NCI-H446 (cell line): ENCODE measurements at places on chromosomes 7 and 10.

DNA sequence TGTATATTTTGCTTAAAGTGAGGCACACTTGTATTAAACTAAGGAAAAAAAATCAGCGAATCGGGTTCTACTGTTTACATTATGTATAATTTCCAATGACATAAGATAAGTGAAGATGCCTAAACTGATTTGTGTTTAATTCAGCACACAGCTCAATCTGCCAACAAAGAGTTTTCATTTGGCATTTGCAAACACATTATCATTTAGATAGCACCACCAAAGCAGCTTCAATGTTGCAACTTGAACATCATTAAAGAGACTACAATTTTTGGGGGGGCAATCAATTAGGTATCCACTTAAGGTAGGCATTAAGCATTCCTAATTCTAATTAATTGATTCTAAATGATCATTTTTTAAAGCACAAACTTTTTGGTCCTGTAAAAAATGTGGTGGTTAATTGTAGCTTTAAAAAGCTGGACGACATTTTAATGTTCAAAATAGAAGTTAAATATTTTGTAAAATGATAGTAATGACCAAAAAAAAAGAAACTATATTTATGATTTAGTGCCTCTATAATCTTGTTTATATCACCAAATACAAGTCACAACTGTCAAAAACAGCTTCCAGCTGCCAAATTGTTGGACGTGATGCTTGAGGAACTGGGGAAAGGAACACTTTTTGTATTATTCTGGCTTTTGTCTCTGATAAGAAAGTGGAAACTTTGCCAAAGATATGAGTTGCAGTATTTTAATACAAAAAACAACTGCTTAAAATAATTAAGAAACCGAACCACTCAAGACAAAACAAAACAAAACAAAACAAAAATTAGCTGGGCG, 57.1 kb downstream of the CYCS start:
- DNase-seq, result no peak

DNA sequence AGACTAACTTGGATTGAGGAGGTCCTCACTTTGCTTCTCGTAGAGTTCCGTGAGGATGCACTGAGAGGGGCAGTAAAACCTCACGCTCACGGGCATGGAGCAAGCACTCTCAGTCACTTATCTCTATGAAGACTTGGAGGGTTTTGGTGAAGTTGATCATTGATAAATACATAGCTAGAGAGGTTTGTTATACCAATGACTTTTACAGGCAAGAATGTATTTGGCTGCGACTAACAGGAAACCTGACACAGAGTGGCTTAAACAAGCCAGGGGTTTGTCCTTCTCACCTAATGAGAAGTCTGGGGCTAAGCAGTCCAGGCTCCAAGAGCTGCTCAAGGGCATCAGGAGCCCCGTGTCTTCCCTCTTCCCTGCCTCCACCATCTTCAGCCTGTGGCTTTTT, 6.1 kb downstream of the BICC1 start:
- no peak for DNase-seq

DNA sequence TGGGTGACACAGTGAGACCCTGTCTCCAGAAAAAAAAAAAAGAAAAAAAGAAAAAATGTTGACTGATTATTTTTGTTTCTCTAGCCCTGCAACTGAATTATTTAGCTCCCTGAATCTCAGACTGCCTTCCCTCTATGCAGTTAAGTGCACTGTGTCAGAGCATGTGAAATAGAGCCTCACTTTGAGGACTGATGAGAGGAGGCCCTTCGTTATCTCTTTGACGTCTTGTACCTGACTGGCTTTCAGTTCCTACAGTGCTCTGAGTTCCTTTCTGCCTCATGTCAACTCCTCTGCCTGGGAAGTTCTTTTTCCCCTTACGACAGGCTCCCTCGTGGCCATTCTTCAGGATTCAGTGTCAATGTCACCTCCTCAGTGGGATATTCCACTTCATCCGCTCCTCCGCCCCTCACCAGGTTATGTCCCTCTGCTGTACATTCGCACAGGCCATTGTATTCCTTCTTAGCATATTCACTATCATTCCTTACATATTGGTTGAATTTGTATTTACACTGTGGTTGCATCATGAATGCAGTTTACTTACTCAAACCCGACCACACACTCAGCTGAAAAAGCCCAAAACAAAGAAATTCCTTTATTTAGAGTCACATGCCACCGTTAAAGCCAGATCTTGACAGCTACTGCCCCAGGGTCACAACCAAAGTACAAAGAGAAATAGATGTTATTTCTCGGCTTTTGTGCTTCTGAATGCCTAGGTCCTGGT, 18.1 kb upstream of the CAMK2G start:
- no peak for DNase-seq

DNA sequence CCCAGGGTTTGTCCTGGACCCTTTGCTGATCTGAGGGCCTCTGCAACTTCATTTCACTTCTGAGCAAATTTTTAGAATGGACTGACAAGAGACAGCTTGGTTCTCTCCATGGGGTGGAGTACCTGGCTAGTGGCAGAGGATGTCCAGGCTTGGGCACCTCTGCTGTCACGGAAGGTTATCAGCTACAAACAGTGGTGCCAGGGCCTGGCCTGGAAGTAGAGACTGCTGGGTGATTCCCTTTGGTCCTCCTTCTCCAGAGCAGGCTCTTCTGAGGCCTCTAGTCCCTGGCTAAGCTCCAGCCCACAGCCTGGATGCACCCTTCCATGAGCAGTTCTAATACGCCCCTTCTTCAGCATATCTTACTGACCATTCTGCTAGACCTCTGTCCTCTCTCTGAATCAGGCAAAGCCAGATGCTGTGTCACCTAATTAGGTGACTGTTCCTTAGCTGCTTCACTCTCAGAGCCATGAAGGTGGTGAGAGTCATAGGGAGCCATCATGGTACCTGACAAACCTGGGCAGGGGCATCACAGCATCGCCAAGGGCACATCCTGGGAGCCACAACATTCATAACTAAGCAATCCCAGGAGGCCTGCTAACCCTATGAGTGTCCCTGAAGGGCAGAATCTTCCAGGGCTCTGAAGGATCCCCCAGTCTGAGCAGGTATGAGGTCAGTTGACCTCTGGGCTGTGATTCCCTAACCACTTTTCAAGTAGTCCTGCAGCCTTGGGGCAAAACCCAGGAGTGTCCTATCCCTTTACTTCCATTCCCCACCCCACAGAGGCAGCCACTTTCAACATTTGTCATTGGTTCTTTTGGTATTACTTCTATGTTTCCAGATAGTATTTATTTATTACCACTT, 4.0 kb downstream of the ARHGAP22 start:
- no peak for DNase-seq

GRCh38 chr10:34475786-34476185, 339.3 kb downstream of the PARD3 start:
- no peak for DNase-seq

GRCh38 chr7:76282344-76283253, 19.9 kb upstream of the HSPB1 start:
- no peak for DNase-seq
